ENCODE measurements at places on chromosomes 2 and 18. TPM values are rescaled to one million over a fixed set of nuclear protein-coding genes. Genes with fewer than 3 reads are reported as not detected.

Gene TBC1D8
- 1.9 TPM for total RNA-seq

Gene FOXD4L1
- total RNA-seq: not detected

DNA sequence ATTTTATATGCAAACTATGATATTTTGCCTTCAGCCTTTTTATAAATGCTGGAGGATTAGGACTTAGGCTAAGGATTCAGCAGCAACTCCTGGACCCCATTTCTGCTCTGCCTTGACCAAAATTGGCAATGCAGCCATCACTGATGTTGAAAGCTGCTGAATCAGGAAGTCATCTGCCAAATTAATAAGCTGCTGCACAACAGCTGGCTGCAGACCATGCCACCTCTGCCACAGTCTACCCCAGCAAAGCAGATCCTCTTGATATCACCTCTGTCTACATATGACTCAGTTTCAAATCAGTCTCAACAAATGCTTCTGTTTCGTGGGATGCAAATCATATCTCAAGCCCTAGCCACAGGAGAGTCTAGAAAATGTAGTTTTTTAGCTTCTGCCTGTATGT is 7.1 kb upstream of the SOS1 start:
- DNase-seq: no peak

DNA sequence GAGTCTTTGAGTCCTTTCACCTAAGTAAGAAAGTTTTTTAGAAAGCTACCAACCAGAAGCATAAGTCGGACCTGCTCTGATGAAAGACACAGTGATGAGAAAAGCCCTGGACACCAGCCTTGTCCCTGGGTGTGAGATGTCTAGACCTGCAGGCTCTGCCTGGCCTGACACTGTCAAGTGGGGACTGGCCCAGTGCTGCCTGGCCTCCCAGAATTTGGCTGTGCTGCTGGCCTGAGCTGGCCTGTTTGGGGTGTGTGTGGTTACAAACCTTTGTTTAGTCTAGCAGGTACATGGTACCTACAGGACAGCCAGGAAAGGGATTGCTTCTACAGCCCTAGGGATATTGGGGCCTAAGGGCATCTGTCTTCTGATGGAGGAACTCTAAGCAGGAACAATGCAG is 48.3 kb downstream of the ASB1 start:
- no peak for DNase-seq

GRCh38 chr2:85705680-85706039 is 11.5 kb downstream of the GNLY start:
- peak; percentile 98 for DNase-seq

GRCh38 chr2:52668724-52669123 is 1098.9 kb upstream of the CHAC2 start:
- no peak for DNase-seq

DNA sequence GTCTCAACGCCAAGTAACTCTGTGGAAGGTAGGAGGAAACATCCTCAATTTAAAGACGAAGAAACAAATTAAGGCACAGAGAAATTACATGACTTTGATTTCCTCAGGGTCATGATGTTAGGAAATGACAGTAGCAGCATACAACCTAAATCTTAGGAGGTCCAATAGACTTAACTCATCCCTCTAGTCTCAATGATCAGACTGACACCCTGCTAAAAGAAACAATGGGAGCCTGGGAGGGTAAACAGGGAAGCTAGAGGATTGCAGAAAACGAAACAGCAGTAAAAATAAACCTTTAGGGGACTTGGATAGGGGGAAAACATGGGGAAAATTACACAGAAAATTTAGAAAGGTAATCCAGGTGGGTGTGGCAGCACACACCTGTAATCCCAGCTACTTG is 56.0 kb downstream of the ROCK2 start:
- DNase-seq: no peak

- no peak for DNase-seq
These were observed 108.4 kb upstream of the ITGB6 start for GRCh38 chr2:160308476-160308875.

All from astrocyte (in vitro differentiated cells and primary cell).